ENCODE measurements at places on chromosomes 7 and 10. TPM values are rescaled to one million over a fixed set of nuclear protein-coding genes. Genes with fewer than 3 reads are reported as not detected.

DNA sequence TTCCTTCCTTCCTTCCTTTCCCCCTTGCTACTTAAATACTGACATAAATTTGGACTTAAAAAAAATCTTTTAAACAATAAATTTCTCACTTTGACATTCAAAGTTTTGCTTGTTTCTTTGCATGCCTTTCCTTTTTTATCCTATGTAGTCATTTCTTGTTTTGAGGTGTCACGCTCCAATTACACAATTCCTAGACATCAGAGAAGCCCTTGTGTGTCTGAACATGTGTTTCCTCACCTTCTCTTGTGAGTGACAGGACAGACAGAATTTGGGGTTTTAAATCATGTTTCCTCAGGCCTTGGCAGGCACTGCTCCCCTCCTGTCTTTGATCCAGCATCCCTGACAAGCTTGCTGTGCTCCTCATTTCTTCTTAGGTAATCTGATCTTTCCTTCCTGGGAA, 91.3 kb downstream of the CYTH3 start:
- no peak for DNase-seq

DNA sequence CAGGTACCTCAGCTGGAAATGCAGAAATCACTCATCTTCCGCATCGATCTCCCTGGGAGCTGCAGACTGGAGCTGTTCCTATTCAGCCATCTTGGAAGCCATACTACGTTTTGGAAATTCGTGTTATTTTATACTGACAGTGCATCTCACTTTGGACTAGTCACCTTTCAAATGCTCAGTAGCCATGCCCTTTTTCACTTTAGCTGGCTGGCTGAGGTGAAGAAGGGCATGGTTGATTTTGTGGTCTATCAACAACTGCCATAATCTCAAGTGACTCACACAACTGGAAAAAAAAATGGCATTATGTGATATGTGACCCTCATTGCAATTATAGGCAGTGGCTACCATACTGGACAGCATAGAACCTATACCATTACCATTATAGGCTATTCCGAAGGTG, 100.5 kb downstream of the CCDC71L start:
- no peak for DNase-seq

GRCh38 chr10:66058594-66058993, 867.2 kb upstream of the LRRTM3 start:
- DNase-seq: no peak

GRCh38 chr10:22285130-22285529, 31.1 kb upstream of the COMMD3 start:
- DNase-seq: no peak

Gene PLXDC2
- 125 TPM for total RNA-seq

GRCh38 chr7:11437994-11438393, 394.0 kb downstream of the THSD7A start:
- no peak for DNase-seq

Gene EEPD1
- total RNA-seq: 32.5 TPM

Gene ABCB8
- 19.3 TPM for total RNA-seq

Gene CYP26C1
- total RNA-seq: 0.15 TPM

Gene PRPS1L1
- total RNA-seq: not detected

Gene CREB3L2
- 46.5 TPM for total RNA-seq

DNA sequence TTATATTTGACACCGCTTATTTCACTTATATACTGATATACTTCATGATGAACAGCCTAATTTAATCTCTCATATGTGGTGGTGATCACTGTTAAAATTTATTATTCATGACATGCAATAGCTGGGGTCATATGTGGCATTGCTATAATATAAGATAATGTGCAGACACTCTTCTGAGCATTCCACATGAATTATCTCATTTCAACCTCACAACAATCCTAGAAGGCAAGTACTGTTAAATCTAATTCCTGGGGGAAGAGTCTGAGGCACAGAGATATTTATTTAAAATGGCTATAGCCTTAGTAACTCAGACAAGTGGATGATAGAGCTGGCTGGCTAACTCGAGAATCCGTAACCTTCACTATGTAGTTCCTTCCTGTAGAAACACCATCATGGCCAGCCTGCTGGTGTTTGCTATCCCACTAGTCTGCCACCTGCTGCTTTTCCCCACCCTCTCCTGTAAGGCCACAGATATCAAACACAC, 46.6 kb upstream of the A1CF start:
- DNase-seq: no peak

DNA sequence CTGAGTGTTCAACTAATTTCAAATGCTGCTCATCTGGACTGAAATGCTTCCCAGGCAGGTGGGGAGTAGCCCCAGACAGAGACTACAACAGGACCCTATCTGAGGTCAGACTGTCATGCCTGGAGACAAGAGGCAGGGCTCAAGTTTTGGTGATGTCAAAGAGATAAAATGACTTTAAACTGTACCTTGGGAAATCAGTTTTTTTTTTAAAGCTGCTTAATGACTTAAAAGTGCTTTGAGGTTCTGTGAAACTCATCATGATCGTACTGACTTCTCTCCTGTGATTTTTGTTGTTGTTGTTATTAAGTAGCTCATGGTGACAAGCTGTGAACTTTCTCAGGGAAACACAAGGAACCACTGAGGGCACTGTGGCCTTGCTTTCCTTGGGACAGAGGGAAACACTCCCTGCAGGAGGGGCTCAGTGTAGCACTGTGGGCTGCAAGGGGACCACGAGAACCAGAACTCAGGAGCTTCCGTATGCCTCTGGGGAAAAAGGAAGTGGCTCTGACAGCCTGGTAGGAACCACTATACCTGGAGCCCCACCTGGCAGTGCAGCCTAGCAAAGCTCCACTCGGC, 9.5 kb downstream of the HIPK2 start:
- no peak for DNase-seq

DNA sequence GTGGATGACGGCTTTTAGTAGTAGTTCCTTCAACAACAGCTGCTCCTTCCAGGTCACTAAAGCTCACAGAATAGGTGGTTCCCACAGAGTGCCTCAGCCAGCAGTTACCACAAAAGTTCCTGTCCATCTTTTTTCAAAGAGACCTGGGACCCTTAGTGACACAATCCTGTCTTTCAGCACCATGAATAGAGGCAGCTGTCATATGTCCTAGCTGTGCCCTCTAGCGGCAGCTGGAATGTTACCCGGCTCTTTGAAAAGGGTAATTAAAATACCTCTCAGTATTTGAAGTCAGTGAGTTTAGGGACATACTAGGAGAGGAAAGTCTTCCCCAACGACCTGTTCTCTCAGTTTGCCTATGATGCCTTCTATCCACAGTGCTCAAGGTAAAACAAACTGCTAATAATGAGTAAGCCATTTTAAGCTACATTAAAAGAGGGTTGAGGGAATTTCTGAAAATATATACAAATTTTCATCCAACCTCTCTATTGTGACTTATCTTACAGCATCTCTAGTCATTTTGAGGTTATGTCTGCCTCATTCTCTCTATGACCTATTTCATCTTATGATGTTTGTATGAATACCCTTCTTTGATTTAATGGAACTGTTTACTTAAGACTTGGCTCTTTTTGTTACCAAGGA, 290.8 kb downstream of the NXPH1 start:
- DNase-seq: no peak

DNA sequence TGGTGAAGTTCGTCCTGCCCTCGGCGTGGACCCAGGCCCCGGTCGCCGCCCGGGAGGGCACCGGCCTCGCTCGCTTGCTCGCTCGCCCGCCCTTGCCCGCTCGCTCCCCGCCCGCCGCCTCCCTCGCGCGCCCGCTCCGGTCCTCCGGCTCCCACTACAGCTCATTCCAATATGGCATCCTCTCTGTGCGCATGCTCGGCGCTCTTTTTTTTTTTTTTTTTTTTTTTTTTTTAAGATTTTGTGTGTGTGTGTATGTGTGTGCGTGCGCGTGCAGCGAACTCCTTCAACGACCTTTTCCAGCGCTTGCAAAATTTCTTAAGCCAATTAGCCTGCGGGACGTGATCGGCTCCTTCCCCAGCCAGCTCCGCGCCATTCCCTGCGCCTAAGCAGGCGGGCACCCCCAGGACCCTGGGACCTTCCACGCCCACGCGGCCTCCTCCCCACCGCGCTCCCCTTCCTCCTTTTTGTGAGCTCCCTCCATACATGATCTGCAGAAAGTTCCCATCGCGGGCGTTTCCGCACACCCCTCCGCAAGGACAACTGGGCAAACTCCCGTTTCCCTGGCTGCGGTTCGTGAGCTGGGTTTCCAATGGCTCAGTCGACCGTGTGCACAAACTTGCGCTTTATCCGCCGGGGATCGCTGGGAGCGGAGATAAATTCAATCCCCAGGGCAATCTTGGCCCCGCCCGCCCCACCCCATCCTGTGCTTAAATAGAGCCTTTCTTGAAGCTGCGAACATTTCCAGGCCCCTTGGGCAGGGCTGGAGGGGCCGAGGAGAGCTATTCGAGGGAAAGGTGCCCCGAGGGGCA, at the start of gene SFMBT2:
TSS of gene SFMBT2 (minus strand) at position 173 of the 809 bp plus-strand sequence. CDS start 29,136 bp downstream, outside the sequence.
- peak; percentile 61 for DNase-seq
